Neural progenitor cell (in vitro differentiated cells): ENCODE measurements at places on chromosomes 4 and X. TPM values are rescaled to one million over a fixed set of nuclear protein-coding genes. Genes with fewer than 3 reads are reported as not detected.

ZNF157 gene
- total RNA-seq, result 0.47 and 1.4 TPM in 2 replicates

STBD1 gene
- 2.5 and 5.4 TPM in 2 replicates for total RNA-seq

CCDC110 gene
- total RNA-seq, result 0.93 and 2.0 TPM in 2 replicates

PITX2 gene
- 0.59 and 1.6 TPM in 2 replicates for total RNA-seq

MID1IP1 gene
- total RNA-seq, result 25.2 and 42.3 TPM in 2 replicates

NKX3-2 gene
- total RNA-seq, result 0.40 TPM in 1 of 2 replicates, not detected in the other

MAGEB17 gene
- 0.09 TPM in 1 of 2 replicates, not detected in the other for total RNA-seq

LGI2 gene
- total RNA-seq, result 0.56 and 0.99 TPM in 2 replicates

CXCL1 gene
- not detected in 2 replicates for total RNA-seq

GYPB gene
- total RNA-seq, result not detected in 2 replicates

SMARCA1 gene
- total RNA-seq, result 92.1 and 149 TPM in 2 replicates
